ENCODE measurements at places on chromosomes 1 and 21.
A peak's percentile ranks its signal among the peaks of the same experiment; 100 is the strongest.

DNA sequence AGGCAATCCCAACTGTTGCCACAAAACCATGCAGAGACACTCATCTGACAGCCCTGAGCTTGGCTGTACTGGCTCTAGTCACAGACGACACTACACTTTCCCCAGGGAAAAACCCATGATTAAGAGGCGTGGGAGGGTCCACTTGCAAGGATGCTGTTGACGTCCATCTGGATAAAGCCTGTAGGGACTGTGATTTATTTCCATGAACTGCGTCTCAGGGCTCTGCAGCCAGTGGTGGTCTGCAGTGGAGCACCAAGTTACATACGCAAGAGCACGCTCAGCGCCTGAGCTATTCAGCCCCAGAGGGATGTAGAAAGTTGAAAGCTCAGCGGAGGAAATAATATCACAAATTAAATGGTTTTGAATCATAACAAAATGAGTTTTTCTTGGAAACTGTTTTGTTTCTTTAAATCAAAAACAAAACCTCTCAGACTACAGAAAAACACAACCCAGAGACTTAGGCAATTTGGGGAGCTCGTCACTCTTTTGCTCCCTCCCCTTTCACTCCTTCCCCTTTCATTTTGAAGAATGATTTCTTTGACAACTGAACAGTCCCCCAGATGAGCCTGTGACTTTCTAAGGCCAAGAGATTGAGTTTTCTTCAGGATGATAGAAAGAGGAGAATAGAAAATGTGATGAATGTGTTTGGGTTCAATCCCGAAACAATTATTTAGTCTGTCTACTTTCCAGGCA is 71.2 kb downstream of the NGF start:
- DNase-seq, result peak; percentile 35

- DNase-seq, result no peak
Observed at GRCh38 chr1:212215910-212216309, 69.3 kb upstream of the PPP2R5A start.

DNA sequence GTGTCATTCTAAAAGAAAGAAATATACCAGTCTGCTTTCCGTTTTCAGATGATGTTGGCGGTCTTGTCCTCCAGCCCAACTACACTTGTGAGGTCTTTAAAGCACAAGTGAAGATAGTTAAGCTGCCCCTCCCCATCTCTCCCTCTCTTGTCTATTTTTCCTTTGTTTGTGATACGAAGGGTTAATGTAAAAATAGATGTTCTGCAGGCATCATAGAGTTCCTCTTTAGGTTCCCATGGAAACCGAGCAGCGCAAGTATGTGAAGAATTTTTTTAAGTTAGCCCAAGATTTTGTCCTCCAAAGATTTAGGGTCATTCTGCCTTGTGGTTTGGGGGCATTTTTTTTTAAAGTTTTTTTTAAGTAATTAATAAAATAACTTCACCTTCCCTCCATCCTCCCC is 232.4 kb upstream of the AJAP1 start:
- DNase-seq, result no peak

- DNase-seq, result no peak
Observed at GRCh38 chr1:202956969-202957368, 1.1 kb downstream of the ADIPOR1 start.

DNA sequence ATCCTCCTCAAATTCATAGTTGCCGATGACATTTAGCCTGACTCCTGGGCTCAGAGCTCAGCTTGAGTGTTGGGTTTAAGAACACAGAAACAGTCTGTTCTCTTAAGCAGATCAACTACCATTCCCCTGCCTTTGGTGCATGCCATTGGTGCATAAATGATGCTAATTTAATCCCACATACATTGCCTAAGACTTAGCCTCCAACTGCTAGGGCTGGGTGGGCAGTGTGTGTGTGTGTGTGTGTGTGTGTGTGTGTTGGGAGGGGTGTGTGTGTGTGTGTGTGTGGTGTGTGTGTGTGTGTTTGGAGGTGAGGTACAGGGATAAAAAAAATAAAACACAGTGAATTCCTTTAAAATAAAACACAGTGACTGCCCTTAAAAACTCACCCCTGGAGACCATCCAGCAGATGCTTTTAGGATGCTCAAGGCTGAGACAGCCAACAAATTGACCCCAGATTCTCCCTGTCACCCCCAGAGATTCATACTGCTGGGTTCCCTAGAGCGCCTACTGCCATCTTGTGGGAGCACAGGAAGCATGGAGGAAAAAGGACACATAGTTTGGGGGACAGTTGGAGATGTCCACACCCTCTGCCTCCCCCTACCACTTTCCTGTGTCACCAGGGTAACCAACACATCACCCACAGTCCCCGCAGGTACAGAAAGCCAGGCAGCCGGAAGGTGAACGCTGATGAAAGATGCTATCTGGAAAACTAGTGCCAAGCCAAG is 30.6 kb downstream of the KLHDC7A start:
- DNase-seq, result no peak

GRCh38 chr1:30353637-30354036 is 369.7 kb downstream of the MATN1 start:
- DNase-seq, result no peak

GRCh38 chr21:40016667-40017066 is 149.4 kb downstream of the PCP4 start:
- no peak for DNase-seq

DNA sequence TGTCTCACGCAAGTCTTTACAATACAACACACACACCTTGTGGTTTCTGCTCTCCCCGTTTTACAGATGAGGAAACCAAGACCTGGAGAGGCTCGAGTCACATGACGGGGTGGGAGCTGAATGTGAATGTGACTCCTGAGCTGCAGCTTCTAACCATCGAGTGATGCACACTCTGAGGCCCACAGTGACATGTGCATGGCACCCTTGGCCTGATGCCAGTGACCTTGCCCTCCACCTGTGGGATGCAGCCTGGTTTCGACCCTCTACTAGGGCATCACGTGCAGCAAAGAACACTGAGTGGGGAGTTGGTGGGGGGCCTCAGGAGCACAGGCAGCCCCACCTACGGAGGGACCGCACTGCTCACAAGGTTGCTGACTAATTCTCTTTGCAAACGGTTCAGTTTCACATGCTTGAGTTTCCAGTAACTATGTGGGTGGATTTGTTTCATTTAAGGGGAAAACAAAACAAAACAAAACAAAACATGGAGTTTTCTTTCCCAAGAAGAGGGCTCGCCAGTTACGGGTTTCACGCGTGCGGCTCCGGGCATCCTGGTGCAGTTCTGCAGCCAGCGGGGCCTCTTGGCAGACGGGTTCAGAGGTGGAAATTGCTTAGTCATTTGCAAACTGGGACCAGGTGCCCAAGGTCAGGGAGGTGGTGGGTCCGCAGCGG is 22.9 kb downstream of the SPSB1 start:
- no peak for DNase-seq

DNA sequence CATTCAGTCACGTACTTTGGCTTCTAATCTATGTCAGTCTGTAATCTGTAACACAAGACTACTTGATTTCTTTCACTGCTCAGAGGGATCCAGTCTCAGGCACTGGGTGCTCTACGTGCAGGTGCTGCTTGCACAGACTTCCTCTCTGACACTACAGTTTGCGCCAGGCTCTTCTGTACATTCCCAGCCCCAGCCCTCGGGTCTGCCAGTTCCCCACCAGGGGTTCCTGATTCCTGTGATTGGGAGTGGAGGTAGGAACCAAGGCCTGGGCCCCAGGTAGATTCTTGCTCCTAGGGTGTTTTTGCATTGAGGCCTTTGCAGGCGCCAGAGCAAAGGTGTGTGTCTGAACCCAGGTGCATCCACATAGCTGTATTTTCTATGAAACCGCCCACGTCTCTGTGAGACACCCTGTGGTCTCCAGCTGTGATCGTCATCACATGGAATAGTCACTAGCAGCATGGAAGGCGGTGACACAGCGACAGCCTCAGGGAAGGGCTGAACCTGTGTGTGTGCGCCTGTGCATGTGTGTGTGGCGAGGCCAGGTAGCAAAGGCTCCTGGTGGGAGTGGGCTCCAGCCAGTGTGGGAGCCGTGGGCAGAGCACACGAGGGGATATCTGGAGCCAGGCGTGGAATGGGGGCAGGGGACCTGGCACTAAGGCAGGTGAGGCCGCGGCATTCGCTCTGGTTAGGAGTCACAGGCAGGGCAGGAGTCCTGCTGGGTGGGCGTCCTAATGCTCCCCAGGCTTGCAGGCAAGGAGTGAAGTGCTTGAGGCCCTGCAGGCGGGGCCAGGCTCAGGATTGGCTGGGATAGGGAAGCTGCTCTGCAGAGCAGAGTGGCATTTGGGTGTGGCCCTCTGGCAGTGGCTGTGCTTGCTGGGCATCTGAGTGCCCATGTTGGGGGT is 5.2 kb downstream of the GJC2 start:
- DNase-seq, result no peak

GRCh38 chr1:76690766-76691165 is 176.5 kb upstream of the ST6GALNAC5 start:
- no peak for DNase-seq

DNA sequence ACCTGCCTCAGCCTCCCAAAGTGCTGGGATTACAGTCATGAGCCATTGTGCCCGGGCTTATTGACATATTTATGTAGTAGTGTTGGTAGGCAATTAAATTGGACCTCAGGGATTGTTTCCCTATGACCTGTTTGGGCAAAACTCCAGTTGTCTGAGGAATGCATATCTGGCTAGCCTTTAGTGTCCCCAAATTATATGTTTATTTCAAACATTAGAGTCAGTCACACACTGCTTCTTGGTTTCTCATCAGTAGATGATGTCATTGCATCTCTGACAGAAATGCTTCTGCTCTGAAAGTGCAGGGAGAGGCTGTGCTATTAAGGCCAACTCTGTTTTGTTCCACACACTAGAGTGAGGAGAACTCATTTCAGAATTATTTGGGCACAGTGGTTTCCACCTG is 12.5 kb downstream of the PIP5K1A start:
- no peak for DNase-seq

- no peak for DNase-seq
Observed at GRCh38 chr1:15171271-15171908, 17.8 kb downstream of the TMEM51 start.

DNA sequence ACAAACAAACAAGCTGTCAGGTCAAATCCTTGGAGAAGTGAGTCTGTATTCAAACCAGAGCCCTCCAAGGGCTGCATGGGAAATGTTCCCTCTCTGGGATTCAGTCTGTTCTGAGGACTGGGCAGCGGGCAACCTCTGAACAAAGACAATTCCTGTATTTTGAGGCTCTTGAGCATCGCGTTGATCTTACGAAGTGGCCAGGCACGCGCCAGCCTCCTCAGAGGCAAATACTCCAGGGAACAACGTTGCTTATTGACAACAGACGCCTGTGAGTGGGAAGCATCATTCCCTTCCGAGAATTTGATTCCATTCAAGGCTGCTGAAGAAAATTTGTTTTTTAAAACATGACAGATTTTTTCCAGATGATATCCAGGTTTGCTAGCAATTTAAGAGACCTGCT is 20.0 kb upstream of the TACSTD2 start:
- no peak for DNase-seq

GRCh38 chr1:29670752-29671151 is 434.4 kb downstream of the PTPRU start:
- no peak for DNase-seq

DNA sequence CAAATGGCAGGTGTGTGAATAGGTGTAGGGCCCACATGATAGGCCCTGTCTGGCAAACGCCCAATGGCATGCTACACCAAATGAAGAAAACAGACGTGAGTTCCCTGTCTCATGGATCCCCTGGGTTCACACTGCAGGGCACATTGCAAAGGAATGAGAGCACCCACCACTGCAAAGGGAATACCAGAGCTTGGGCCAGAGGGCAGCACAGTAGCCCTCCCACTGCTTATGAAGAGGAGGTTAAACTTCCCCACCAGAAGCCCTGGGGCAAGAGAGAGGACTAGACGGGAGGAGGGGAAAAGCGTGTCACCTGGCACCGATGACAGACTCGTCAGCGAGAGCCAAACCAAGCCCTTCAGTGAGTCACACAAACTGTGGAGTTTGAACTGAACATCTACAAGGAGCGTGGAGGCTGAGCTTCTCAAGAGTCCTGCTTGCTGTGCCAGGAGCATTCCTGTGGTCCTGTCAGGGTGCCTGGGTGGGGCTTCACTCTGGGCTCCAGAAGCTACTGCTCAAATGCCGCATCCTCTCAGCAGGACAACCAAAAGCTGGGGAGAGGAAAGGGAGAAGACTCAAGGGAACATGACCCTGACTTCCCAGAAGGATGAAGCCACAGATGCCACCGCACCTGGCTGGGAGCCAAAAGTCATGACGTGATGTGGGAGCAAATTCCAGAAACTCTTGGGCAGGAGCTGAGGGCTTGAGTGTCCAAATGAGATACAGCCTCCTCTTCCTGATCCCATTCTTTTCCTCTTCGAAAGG is 61.1 kb downstream of the TOMM20 start:
- DNase-seq, result no peak

DNA sequence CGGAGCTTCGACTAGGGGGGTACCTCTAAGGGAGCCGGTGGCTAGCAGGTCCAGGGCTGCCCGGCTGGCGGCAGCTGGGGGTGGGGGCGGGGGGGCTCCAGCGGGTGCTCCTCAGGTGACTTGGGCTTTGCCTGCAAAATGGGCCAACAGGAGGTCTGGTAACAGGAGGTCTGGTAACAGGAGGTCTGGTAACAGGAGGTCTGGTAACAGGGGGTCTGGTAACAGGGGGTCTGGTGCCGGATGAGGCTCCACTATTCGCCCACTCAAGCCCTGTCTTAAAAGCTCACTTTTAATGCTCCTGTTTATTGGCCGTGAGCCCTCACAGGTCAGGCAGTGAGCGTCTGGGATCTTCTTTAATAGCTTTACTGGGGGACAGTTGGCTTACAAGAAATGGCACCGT is 40.4 kb upstream of the ACTRT2 start:
- DNase-seq, result no peak

DNA sequence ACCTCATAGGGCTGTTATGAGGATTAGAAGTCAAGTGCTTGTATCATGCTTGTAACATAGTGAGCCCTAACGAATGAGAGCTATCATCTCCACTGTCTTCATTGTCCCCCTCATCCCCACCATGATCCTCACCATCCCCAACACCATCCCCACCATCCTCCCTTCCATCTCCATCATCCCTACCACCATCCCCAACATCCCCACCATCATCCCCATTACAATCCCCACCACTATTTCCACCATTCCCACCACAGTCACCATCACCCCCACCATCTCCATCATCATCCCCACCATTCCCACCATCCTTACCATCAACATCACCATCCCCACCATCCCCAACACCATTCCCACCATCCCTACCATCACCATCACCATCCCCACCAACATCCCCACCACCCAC is 39.1 kb upstream of the PADI1 start:
- no peak for DNase-seq

- DNase-seq, result no peak
Observed at GRCh38 chr1:208895820-208896219, 651.6 kb upstream of the PLXNA2 start.

- DNase-seq, result no peak
Observed at GRCh38 chr1:167469280-167469965, 48.9 kb downstream of the CD247 start.

GRCh38 chr1:77319036-77319705 is 37.4 kb downstream of the AK5 start:
- DNase-seq, result no peak

Data from nephron progenitor cell (in vitro differentiated cells).